ENCODE measurements at places on chromosomes 4 and X. TPM values are rescaled to one million over a fixed set of nuclear protein-coding genes. Genes with fewer than 3 reads are reported as not detected.

Gene ARL13A
- total RNA-seq, result not detected

Gene SYNPO2
- 0.95 TPM for total RNA-seq

Gene ACE2
- total RNA-seq, result not detected

Gene CLCN4
- total RNA-seq, result 6.9 TPM

Gene SPATA18
- not detected for total RNA-seq

Gene NOX1
- not detected for total RNA-seq

Gene PORCN
- total RNA-seq, result 18.3 TPM

Gene ALAS2
- total RNA-seq, result not detected

Gene TMEM31
- total RNA-seq, result not detected

Gene SMIM10L2A
- 0.25 TPM for total RNA-seq

Gene OTC
- total RNA-seq, result not detected

Gene PLP1
- total RNA-seq, result not detected

Gene CXCL13
- total RNA-seq, result not detected

Gene BMP3
- total RNA-seq, result not detected

Gene C4orf51
- total RNA-seq, result not detected

Gene YY2
- 2.1 TPM for total RNA-seq

Gene MAGEA11
- 10.0 TPM for total RNA-seq

Gene LANCL3
- 0.25 TPM for total RNA-seq

Gene NXF3
- total RNA-seq, result 0.10 TPM

Gene AMBN
- 0.19 TPM for total RNA-seq

Gene BRS3
- total RNA-seq, result not detected

Gene IL9R
- total RNA-seq, result not detected

Gene CT45A10
- not detected for total RNA-seq

Gene HEPH
- total RNA-seq, result 0.85 TPM

Gene FAM3A
- total RNA-seq, result 17.2 TPM

Gene ODAPH
- 0.19 TPM for total RNA-seq

Gene SPATA4
- total RNA-seq, result not detected

Gene EOLA1
- total RNA-seq, result 15.7 TPM

Gene SLAIN2
- 36.3 TPM for total RNA-seq

Gene SPANXA1
- total RNA-seq, result not detected

Gene SSX2B
- total RNA-seq, result 2.7 TPM
